Activated T-helper 2 cell treated with anti-CD3 and anti-CD28 coated beads, Interferon-gamma antibody, Interleukin-2, Interleukin-4, amounts not matched to agents 10 μg/mL and 5 μg/mL and 100 μg/mL, durations not matched to agents 14 hours and 24 hours and 36 hours (primary cell): ENCODE measurements at places on chromosomes 16 and 17.

DNA sequence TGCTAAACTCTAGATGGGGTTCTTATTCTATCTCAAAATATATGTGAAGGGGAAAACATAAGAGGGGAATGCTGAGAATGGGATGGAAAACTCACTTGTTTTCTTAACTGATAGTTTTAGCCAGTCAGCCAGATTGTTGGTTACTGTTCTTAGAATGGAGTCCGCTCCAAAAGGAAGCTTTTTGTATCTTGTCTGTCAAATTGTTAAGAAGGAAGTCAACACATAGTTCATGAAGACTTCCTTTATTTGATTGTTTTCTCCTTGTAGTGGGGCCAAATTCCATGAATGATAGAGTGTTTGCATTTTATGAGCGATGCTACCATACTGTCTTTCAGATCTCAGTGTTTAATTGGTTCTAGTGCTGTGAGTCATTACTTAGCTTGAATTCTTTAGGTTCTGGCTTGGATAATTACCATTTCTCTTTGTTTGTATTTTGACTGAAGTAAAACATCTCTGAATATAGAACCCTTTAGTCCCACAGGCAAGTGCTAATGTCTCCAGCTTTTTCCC, 98.3 kb upstream of the GOT2 start:
- no peak for DNase-seq

DNA sequence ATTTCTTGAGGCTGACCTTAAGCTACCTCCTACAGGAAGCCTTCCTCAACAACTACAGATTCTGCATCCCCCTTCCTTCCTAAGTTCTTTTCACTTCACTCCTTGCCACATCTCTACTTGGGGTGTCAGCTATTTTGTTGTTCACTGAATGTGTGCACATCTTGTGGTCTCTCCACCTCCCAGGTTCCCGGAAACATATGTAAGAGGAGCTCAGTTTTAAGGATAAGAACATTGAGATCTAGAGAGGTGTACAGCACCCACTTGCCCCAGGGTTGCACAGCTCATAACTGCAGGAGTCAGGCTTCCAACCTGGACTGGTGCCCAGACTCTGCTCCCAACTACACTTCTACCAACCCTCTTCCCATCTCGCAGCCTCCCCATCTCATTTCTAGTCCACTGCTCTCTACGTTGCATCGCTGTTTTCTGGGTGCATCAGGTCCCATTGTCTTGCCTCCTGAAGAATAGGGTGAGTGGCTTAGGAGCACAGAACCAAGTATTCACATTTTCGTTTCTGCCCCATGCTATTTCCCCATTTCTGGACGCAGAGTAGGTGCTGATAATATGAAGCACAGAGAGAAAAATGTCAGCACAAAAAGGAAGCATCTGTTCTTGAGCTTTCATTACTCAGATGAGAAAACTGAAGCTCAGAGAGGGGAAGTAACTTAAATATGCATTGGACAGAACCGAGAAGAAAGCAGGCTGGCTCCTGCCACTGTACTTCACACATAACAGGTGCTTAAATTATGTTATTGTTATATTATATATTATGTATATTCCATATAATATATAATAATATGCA, 292.0 kb upstream of the CCL2 start:
- no peak for DNase-seq

DNA sequence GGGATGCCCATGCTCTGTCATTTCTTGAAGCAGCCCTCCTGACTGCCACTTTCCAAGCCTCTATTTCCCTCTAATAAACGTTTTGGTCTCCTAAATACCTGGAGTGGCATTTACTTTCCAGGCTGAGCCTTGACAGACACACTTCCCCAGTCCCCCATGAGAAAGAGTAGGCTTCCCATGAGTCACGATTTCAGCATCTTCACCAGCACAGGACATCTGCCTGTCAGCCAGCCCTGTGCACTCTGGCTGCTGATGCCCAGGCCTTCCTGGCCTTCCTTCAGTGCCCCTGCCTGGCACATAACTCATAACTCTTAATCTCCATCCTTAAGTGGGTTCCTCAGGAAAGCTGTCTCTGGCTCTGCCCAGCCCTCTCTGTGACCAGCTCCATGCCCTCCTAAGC, 30.8 kb upstream of the GAS7 start:
- no peak for DNase-seq

DNA sequence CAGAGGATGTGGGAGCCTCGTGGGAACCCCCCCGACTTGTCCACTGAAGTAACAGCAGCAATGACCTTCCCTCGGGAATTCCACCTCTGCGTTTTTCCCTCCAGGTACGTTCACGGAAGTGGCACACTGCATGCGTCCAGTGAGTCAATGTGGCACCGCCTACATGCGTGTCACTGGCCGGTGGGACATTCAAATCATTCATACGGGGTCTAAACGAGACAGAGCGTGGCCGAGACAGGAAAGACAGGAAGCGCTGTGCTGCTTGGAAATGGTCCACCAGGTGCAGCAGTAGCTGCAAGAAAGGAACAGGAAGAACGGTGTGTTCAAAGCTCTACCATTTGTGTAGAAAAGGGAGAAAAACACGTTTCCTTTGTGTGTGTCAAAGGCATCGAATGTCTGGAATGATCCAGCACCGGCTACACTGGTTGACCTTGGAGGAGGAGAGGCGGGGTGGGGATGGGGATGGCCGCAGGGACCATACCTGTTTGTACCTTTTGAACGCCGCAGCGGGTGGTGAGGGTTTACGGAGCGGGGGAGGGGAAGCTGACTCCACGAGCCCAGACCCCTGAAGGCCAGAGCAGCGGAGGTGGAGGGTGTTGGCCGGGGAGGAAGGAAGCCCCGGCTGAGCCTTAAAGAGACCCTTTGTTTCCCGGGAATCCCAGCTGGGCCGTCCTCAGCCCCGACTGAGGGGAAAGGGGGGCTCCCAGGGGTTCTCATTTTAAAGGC, 1.7 kb upstream of the PGAP6 start:
- DNase-seq = no peak

DNA sequence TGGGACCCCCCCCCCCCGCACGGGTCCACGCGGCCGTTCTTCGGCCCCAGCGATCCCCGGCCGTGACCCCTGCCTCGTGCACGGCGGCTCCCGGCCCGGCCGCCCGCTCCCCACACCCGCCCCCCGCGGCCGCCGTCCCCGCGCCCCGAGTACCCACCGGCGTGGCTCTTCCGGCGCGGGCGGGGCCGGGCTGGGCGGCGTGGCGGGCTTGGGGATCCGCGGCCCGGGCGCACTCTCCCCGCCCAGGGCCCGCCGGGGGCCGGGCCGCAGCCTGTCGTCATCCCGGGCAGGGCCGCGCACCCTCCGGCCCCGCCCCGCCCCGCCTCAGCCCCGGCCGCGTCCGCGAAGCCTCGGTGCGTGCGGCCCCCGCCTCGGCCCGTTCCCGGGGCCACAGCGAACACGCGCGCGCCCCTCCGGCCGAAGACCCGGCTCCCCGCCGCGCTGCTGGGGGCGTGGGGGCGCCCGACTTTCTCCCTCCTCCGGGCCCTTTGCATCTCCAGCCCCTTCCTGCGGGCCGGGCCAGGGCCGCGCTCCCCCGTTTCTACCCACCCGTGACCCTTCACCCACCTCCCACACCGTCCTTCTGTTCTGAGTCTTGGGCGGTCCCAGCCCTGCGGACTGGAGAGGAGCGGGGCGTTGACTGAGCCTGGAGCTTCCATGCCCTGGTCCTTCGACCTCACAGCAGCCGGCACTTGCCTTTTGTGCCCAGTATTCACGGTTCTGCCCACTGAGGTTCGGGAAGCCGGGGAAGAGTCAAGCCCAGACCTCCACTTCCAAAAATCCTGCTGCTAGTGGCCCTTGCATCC, 840 bp downstream of the MYO1C start:
- DNase-seq = peak; percentile 50

GRCh38 chr16:28011971-28012445, 51.5 kb downstream of the GSG1L start:
- no peak for DNase-seq

- DNase-seq = no peak
Observed at GRCh38 chr16:77496934-77497333, 62.1 kb upstream of the ADAMTS18 start.

DNA sequence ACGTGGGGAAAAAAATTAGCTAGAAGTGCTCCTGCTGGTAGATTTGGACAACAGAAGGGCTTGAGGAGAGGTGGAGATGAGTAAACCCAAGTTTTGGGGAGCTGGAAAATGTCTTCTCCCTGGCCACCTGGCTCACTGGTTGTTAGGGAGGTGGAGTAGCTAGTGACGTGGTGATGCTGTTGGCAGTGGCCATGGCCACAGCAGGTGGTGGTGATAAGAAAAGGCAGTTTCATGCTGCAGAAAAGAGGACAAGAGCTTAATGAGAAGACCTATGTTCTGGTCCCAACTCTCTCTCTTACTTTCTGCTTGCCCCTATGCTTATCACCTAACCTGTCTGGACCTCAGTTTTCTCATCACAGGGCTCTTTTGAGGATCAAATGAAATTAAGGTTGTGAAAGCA, 223.5 kb upstream of the N4BP1 start:
- no peak for DNase-seq

- DNase-seq = no peak
Observed at GRCh38 chr16:71460941-71461340, 1.1 kb downstream of the ZNF23 start.

DNA sequence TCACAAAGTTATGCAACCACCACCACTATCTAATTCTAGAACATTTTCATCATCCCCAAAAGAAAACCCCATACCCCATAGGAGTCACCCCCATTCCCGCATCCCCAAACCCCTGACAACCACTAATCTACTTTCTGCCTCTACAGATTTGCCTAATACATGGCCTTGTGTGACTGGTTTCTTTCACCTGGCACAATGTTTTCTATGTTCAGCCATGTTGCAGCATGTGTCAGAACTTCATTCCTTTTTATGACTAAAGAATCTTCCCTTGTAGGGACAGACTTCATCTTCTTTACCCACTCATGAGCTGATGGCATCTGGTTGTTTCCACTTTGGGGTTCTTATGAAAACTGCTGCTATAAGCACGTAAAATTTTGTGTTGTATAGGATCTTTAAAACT, 34.6 kb downstream of the CYTH1 start:
- no peak for DNase-seq

- DNase-seq = no peak
Observed at GRCh38 chr17:75417054-75417580, 11.6 kb upstream of the GRB2 start.

GRCh38 chr17:80991645-80992076, at the start of gene CHMP6:
Gene CHMP6 (plus strand): TSS chr17:80991841. CDS start chr17:80991919, 78 bp downstream.
- peak; percentile 70 for DNase-seq

DNA sequence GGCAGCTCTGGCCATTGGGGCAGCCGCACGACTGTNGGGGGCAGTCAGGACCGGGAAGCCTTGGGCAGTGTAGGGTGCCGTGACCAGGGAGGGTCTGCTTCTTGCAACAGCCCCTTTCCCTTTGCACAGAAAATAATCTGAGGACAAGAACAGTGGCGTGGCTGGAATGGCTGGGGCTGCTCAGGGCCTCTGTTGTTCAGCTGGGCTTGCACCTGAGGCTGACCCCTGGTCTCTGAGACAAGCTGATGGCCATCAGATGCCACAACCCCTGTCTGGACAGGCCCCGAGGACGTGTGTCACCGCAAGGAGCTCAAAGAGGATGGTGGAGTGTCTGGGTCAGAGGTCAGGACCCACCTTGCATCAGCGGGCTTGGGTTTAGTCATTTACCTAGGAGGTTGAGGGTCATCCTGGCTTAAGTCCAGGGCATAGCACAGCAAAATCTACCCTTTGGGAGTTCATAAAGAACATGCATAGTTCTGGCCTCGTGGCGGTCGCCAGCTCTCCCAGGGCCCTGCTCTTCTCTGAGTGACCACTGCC, 46.9 kb downstream of the METRNL start:
- DNase-seq = no peak

GRCh38 chr17:77839698-77840512, 118.6 kb upstream of the TNRC6C start:
- no peak for DNase-seq
